Midbrain (tissue), 1 donor: ENCODE measurements at places on chromosomes 1 and 21.

DNA sequence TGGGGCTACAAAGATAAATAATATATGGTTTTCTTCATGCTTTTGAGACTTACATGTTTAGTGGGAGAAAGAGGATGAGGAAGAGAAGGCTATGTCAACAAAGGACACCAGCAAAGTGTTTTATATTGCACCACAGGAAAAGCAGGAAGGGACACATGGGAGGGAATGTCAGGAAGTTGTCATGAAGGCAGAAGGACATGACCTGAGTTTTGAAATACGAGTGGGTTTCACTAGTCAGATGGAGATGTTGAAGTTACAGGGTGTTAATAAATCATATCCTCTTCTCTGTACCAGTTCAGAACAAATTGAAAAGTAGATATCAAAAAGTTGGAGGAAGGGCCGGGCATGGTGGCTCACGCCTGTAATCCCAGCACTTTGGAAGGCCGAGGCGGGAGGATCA lies 18.2 kb upstream of the AGO1 start:
- DNase-seq = no peak

GRCh38 chr21:41251961-41252642 lies 64.5 kb upstream of the FAM3B start:
- no peak for DNase-seq

DNA sequence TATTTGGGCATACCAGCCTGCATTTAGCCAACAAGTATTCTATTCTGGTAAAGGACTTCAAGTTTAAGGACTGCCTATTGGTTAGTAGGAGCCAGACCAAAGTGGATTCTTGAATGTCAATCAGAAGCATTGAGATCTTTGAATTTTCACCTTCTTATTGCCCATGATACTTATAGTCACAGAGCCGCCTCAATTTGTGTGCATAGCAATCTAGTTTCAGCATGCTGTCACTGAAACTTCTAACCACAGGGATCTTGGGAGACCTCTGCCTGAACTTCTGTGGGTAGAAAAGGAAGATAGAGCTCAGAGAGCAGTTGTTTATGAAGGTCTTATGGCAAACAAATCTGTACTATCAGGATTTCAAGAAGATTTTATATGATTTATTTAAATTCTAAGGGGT lies 501.4 kb upstream of the USP24 start:
- no peak for DNase-seq

DNA sequence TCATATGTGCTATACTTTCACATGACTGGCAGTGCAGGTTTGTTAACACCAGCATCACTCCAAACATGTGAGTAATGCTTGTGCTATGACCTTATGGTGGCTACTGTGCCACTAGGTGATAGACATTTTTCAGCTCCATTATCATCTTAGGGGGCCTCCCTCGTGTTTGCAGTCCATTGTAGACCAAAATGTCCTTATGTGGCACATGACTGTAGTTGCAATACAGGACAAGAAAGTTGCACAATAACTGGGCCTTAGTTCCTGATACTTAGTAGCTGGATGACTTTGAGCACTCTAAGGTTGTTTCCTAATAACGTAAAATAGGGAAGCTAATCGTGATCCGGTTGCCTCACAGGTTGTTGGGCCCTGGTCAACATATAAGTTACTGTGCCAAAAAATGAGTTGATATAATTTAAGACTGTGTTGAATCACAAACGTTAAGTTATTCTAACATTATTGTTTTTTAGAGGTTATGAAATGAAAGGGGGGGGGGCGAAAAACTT lies 511 bp upstream of the SNX27 start:
- peak; percentile 57 for DNase-seq

DNA sequence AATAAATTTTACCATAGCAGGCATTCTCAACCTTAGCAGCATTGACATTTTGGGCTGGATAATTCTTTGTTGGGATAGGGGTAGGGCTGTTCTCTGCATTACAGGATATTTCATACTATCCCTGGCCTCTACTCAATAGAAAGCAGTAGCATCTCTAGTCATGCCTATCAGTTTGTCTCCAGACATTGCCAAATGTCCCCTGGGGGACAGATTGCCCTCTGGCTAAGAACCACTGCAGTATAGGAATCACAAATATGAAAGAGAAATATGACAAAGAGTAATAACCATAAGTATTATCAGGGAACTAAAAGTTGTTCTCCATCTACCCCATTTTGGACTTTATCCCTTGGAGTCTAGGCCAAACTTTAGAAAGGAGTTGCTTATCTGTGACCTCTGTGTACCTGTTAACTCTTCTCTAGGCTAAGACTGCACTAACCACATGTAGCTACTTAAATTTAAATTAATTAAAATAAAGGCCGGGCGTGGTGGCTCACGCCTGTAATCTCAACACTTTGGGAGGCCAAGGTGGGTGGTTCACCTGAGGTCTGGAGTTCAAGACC lies 76.1 kb downstream of the AGO3 start:
- DNase-seq = no peak

DNA sequence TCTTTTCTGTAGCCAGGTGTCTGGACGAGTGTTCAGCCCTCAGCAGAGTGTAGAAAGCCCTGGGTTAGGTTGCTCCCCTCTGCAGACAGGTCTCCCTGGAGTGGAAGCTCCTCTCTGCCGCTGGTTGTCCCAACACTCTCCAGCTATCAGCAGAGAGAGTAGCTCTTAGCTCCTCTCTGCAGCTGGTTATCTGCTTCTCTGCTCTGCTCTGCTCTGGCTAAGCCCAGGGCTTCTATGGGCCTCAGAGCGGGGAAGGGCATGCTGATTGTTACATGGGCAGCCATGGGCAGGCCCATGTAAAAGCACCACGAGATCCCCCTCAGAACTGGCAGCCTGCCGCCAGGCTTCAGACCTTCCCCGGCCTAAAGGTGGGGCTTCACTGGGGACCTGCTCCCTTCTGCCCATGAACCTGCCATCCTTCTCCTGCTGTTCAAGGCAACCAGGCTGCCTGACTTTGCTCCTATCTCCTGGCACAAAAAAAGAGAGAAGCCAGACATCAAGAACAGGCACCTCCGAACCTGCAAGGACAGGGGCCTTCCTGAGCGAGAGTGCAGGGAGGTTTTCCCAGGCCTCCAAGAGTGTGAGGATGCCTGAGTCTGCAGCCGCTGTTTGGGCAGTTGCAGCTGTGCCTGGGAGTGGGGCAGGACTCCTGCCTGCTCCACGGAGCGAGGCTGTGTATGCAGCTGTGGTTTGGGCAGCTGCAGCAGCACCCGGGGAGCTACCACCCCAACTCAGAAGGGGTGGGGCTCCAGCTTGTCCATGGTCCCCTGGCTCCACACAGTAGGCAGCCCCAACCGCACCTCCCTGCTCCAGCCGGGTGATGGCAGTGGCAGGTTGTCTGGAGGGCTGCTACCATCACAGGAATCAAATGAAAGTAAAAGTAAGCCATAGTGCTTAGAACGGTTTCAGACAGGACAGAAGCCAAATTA lies 973.7 kb downstream of the LTN1 start:
- peak; percentile 73 for DNase-seq

DNA sequence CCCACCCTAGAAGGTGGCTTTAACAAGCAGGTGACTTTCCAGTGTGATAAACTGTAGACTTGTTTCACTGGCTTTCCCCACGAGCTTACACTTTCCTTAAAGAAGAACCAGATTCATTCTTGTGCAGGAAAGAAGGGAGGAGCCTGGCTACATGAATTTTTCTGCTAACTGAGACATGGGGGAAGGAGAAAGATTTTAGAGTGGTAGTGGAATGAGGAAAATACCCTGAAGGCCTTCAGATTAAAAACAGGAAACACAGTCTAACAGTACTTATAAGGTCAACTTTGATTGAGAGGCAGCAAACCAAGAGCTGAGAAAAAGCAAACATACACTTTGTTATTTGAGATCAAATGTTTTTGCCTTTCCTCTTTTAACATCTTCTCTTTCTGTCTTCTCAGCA lies 640.9 kb upstream of the PLXNA2 start:
- no peak for DNase-seq

GRCh38 chr1:17355898-17356297 lies 16.1 kb upstream of the PADI6 start:
- DNase-seq = no peak

DNA sequence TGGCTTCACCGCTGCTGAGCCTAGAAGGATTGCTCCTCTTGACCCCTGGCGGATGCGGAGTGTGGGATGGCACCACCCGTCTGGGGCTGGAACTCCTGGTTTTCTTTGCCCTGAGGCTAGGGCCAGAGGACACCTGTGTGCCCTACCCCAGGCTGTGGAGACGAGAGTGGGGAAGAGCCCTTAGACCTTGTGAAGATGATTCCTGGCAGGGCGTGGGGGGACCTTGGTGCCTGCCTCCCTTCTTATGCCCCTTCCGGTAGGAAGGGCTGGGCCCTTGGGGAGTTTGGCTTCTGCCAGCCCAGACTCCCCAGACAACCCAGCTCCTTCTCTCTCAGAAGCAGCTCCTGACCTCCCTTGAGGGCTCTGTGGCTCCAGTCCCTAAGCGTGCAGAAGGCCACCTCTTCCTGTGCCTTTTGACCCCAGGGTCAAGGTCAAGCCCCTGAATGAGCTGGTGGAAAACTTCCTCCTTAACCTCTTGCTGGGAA lies 891 bp downstream of the RPS6KA1 start:
- DNase-seq = no peak

GRCh38 chr1:160238408-160238807 lies 23.9 kb downstream of the DCAF8 start:
- DNase-seq = no peak

GRCh38 chr1:240737766-240738265 lies 125.9 kb upstream of the GREM2 start:
- no peak for DNase-seq

GRCh38 chr21:15159382-15160020 lies 94.7 kb upstream of the NRIP1 start:
- DNase-seq = no peak

- no peak for DNase-seq
Observed at GRCh38 chr1:153509729-153510354, 25.9 kb downstream of the S100A6 start.

GRCh38 chr1:241767737-241768136 lies 80.3 kb upstream of the EXO1 start:
- DNase-seq = no peak

DNA sequence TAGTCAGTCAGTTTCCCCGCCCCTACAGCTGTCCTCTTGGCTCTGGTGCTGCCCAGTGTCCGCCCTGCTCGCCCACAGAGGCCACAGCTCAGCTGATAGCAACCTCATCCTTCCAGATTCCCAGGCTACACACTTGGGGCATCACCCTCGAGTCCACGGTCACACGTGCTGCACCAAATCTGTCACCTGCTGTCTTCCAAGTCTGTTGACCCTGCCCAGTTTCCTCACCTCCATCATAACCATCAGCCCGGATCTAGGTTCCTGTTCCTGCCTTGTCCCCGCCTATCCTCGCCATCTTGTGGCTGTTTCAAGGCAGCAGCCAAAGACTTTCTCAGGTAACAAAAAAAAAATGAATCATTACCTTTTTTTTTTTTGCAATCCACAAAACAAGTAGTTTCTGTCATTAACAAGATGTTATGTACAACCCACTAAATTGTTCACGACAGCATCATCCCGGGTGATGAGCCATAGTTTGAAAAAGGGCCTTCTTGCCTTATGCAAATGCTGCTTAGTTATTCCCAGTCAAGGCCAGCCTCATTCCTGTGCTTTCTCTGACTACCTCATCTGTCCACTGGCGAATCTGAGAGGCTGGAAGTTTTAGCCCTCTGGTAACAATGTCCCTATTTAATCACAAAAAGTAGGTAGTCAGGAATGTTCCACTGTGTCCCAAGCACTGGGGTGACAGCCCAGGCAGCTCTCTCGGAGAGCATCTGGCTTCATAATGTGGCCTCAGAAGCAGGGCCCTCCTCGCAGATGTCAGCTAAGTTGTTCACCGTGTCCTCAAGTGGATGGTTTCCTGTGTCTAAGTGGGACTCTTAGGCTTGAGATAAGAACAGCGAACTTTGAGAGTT lies 4.9 kb upstream of the MIIP start:
- no peak for DNase-seq

DNA sequence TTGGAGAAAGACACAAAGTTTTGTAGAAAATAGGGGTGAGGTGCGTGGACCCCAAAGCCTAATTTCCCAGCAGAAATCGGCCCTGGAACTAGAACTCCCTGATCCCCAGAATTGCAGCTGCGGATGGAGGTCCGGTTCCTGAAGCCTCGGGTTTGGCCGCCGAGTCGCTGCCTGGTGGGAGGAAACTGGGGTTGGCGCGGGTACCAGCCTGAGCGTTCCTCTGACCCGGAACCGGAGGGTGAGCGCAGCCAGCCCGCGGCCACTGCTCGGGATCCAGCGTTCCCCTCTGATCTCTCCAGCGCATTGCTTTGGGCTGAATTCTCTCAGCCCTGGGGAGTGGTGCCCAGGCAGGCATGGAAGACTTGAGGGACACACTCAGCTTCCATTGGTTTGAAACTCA lies 1.6 kb downstream of the ST6GALNAC5 start:
- no peak for DNase-seq

GRCh38 chr1:78165816-78166215 lies 120.0 kb downstream of the GIPC2 start:
- DNase-seq = no peak

GRCh38 chr1:2314803-2315673 lies 76.3 kb downstream of the MORN1 start:
- peak; percentile 22 for DNase-seq

GRCh38 chr1:51624855-51625254 lies 8.0 kb downstream of the OSBPL9 start:
- DNase-seq = peak; percentile 24

DNA sequence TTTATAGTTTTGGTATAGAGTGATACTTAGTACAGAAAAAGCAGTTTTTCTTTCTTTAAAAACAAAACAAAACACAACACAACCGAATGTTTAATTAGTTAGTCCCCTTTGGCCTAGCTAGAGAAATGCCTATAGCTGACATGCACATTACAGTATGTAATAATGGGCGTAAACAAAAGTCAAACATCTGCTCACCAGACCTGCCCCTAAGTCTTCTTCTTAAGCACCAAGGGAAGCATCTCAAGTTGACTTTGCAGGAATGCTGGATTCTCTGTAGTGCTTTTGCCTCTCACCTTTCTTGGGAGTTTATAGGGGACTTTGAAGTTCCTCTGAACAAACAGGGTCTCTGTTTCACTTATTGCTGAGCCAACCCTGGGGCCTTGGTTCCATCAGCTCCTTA lies 143.7 kb downstream of the TM2D1 start:
- no peak for DNase-seq

- DNase-seq = no peak
Observed at GRCh38 chr1:8193840-8194406, 124.0 kb upstream of the SLC45A1 start.

DNA sequence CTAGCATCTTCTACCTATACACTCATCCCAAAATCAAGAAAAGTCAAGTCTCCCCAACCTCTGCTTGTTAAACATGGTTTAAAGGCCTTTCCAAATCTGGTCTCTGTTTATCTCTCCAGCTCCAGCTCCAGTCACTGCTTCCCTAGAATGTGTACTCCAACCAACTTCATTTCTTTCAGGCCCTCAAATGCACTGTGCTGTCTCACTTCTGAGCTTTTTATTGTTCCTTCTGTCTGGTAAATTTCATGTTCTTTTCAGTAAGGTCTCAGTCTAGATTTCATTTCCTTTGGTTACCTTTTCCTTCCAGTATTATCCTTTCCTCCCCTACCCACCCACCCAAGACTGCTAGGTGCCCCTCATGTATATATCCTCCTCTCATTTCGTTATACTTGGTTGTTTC lies 3.7 kb downstream of the COL24A1 start:
- no peak for DNase-seq

GRCh38 chr1:21637514-21637913 lies 31.6 kb downstream of the RAP1GAP start:
- DNase-seq = no peak
